ENCODE measurements at places on chromosomes 2 and 18. TPM values are rescaled to one million over a fixed set of nuclear protein-coding genes. Genes with fewer than 3 reads are reported as not detected.
A peak's percentile ranks its signal among the peaks of the same experiment; 100 is the strongest.

- no peaks in the 10 kb centered on the region for H3K27me3 ChIP-seq
- H3K4me1 ChIP-seq: no peaks in the 10 kb centered on the region
- no peak overlapping the region for H3K4me3 ChIP-seq
- DNase-seq: no peak
Observed at GRCh38 chr2:236016496-236016895, 151.7 kb downstream of the GBX2 start.

DNA sequence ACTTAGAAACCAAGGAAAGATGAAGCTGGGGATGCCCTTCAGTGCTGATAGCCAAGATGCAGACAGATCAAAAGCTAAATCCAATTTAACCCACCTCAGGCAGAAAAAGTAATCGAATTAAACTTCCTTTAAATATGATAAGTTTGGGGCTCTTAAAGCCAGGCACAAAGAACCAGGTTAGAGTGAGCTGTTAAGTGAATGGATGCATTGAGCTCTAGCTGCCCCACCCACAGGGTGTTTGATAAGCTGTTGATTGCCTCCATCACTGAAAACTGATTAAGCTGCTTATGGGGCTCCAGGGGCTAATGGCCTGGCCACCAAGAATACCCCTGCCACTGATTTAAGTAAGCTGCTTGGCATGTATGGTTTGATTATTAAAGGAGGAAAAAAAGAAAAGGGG is 119.8 kb downstream of the PLEKHM3 start:
- no peak for DNase-seq
- no peak overlapping the region for H3K4me3 ChIP-seq

DNA sequence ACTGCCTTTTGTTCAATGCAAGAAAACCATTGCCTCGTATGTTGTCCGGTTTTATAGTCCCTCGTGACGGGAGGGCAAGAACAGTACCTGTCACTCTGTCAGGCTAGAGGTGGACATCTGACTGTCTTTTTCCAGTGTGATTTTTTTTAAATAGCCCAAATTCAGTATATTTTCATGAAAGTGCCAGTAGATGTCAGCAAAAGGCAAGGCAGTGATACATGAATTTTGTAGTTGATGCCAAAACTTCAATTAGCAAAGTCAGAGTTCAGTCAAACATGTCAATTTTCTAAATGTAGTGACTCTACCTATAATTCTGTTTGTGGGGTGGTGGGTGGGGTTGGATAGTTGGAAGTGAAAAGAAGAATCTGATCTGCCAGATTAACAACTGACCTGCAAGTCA is 296.0 kb upstream of the MC4R start:
- H3K4me1 ChIP-seq: no peaks in the 10 kb centered on the region
- H3K4me3 ChIP-seq: no peak overlapping the region
- DNase-seq: no peak
- H3K27me3 ChIP-seq: no peaks in the 10 kb centered on the region
- no peak overlapping the region for H3K27ac ChIP-seq

GRCh38 chr2:31161637-31162036 is 23.4 kb upstream of the GALNT14 start:
- no peaks in the 10 kb centered on the region for H3K4me1 ChIP-seq
- DNase-seq: no peak
- no peak overlapping the region for H3K27ac ChIP-seq
- no peak overlapping the region for H3K4me3 ChIP-seq
- H3K36me3 ChIP-seq: no peaks in the 10 kb centered on the region

DNA sequence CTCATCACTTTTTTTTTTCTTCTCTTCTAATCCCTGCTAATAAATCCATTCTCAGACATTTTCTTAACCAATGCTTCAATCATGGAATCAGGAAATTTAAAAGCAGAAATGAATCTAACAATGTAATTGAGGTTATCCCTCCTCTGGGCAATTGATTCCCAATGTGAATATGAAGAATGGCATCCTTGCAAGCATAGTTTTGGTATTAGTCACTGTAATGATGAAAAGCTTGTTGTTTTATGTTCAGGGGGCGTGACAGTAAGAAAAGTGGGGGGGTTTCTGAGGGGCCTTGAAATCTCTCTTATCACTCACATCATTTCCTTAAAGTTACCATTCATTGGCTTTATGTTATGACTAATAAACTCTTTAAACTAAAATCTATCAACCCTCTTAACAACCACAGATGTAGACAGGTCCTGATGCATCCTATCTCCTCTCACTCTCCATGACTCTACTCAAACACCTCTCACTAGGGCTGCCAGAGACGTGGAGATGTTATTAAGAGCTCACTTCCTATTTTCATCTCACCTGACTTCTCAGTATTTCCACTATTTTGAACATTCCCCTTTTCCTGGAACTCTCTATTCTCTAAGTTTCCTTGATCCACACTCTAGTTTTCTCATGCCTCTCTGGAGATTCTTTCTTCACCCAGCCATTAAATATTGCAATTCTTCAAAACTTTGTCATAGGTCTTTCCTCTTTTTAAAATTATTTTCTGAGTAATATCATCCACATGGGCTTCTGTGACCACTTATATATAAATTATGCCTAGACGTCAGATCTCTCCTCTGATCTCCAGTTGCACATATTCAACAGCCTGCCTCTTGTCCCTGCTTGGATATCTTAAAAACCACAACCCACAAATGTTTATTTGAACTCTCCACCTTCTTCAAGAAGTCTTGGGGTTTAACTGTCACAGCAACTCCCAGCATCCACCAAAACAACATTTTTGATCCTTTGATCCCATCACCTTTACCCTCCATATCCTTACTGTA is 332.9 kb downstream of the CDH2 start:
- no peak for DNase-seq
- no peak overlapping the region for H3K27ac ChIP-seq
- no peaks in the 10 kb centered on the region for H3K27me3 ChIP-seq
- H3K4me1 ChIP-seq: no peaks in the 10 kb centered on the region
- H3K4me3 ChIP-seq: no peak overlapping the region
- no peaks in the 10 kb centered on the region for H3K36me3 ChIP-seq

DNA sequence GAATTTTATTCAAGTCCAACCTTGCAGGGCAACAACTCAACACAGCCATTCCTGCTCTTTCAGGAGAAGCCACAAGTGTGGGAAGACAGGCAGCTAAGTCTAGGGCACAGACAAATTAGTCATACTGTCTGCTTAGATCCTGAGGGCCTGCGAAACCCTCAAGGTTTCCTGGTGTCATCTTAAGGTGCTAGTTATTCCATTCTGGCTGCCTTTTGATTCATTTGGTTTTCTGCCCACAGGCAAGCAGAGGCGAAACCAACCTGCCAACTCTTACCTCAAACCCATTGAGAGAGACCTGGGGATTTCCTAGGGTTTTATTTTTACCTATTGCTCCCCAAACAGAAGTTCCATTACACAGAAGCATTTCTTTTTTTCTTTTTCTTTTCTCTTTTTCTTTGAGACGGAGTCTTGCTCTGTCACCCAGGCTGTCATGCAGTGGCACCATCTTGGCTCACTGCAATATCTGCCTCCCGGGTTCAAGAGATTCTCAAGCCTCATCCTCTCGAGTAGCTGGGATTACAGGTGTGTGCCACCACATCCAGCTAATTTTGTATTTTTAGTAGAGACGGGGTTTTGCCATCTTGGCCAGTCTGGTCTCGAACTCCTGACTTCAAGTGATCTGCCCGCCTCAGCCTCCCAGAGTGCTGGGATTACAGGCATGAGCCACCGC is 23.7 kb upstream of the SCYGR1 start:
- H3K4me3 ChIP-seq: no peak overlapping the region
- H3K4me1 ChIP-seq: peaks cover 16% of the 10 kb centered on the region
- no peak overlapping the region for H3K27ac ChIP-seq
- peak; percentile 13 for DNase-seq

DNA sequence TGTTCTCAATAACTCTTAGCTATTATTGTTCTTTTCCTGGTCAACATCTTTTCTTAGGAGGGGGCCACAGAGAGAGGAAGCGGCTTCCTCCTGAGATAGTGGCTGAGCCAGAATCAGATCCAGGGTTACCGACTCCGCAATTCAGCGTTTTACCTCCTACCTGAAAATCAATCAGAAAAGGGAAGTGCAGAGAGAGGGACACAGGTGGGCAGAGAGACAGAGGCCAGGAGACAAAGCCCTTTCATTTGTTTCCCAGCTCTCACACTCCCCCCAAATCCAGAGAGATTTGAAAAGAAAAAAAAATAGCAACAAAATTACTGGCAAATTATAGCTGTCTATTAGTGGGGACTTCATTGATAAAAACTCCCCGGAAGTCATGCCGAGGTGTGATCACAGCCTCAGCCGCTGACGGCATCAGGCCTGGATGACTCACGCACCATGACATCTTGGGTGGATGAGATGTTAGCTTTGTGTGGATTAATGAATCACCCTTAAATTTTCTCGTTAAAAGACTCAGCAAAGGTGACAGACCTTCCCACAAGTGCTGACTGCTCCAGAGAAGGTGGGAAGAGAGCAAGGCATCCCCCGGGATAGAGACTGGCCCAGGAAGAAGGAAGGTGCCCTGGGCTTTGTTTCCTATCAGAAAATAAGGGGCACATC is 120.7 kb downstream of the LOXHD1 start:
- no peak for DNase-seq
- no peak overlapping the region for H3K27ac ChIP-seq
- H3K4me1 ChIP-seq: no peaks in the 10 kb centered on the region
- no peak overlapping the region for H3K4me3 ChIP-seq
- no peaks in the 10 kb centered on the region for H3K36me3 ChIP-seq

- H3K27me3 ChIP-seq: peaks cover 2% of the 10 kb centered on the region
- peak overlapping the region; percentile 98 for H3K27ac ChIP-seq
- peak overlapping the region; percentile 70 for H3K4me3 ChIP-seq
- no peaks in the 10 kb centered on the region for H3K36me3 ChIP-seq
Observed at GRCh38 chr18:22169889-22170420, 566 bp downstream of the GATA6 start.

DNA sequence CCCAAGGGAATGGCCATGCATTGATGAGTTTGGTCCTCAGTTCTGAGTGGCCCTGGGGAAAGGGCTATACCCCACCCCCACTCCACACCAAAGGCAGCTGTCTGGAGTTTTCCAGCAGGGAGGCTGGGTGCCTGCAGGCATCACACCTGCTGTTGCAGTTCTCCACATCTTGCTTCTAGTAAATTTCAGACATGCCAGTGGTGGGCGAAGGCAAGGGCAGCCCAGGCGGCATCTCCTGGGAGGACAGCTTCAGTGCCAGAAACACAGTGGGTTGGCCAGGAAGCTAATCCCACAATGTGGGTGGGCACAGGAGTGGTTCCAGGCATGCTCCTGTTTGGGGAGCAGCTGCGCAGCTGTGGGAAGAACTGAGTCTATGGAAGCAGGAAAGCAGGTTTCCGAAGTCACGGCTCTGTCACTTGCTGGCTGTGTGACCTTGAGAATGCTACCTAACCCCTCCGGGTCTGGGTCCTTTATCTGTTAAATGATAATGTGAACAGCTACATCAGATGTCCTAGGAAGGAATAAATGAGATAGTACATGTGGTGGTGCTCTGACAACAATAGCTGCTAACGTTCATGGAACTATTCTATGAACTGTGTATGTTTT is 84.6 kb upstream of the SPTBN1 start:
- H3K27me3 ChIP-seq: no peaks in the 10 kb centered on the region
- H3K4me3 ChIP-seq: no peak overlapping the region
- H3K36me3 ChIP-seq: no peaks in the 10 kb centered on the region
- DNase-seq: no peak

GRCh38 chr2:68371581-68371980 is 6.5 kb downstream of the PLEK start:
- no peaks in the 10 kb centered on the region for H3K36me3 ChIP-seq
- DNase-seq: no peak
- H3K27me3 ChIP-seq: no peaks in the 10 kb centered on the region
- no peak overlapping the region for H3K4me3 ChIP-seq
- H3K27ac ChIP-seq: no peak overlapping the region
- peaks cover 16% of the 10 kb centered on the region for H3K4me1 ChIP-seq

DNA sequence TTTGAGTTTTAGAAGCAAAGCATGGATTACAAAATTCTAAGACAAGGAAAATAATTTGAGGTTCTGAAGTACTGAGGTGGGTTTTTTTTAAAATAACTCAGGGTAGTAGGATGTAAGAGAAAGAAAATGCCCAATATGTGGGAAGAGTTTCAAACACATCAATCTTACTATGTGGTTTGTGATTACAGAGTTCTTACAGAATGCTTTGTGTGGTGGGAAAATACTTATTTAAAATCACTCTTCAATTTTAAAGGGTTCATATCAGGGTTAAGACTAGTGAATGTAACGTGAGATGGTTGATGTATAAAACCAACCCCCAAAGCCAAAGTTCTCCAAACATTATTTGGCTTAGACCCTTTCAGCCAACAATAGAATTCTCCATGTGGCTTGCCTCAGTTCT is 173.5 kb downstream of the UBE2E3 start:
- DNase-seq: no peak
- H3K4me3 ChIP-seq: no peak overlapping the region
- no peaks in the 10 kb centered on the region for H3K27me3 ChIP-seq
- no peaks in the 10 kb centered on the region for H3K4me1 ChIP-seq

DNA sequence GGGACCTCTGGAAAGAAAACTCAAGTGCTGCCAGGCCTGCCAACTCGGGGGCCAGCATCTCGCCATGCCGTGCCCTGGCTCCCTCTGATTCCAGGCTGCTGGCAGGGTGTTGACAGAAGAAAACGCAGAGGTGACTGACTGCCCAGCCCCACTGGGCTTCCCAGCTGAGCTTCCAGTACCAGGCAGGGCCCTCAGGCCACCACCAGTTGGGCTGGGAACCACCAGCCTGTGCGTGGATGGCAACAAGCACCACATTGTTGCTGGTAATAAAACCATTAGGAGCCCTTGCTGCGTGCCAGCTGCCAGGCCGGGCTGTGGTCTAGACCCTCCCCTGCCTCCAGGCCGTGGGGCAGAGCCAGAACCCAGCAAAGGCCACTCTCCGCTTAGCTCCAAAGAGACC is 9.2 kb downstream of the DNMT3A start:
- no peak overlapping the region for H3K27ac ChIP-seq
- no peaks in the 10 kb centered on the region for H3K4me1 ChIP-seq
- H3K4me3 ChIP-seq: no peak overlapping the region
- no peaks in the 10 kb centered on the region for H3K36me3 ChIP-seq
- H3K27me3 ChIP-seq: no peaks in the 10 kb centered on the region

GRCh38 chr2:8541636-8542035 is 140.2 kb upstream of the ID2 start:
- no peak overlapping the region for H3K27ac ChIP-seq
- no peak for DNase-seq
- no peak overlapping the region for H3K4me3 ChIP-seq
- peaks cover 54% of the 10 kb centered on the region for H3K4me1 ChIP-seq

Gene NOSTRIN
- 35.1 TPM for total RNA-seq

Gene TMEM17
- total RNA-seq: 2.1 TPM

Gene UGT1A7
- not detected for total RNA-seq

Gene GULP1
- total RNA-seq: 24.2 TPM

Gene MC2R
- total RNA-seq: not detected

Gene CD302
- total RNA-seq: 42.8 TPM

Data from upper lobe of left lung (tissue), 6 donors.